Progenitor cell of endocrine pancreas (in vitro differentiated cells): ENCODE measurements at places on chromosomes 6 and 20. TPM values are rescaled to one million over a fixed set of nuclear protein-coding genes. Genes with fewer than 3 reads are reported as not detected.

GRCh38 chr20:9428292-9428607, 86.1 kb upstream of the LAMP5 start:
- H3K4me1 ChIP-seq: no peaks in the 10 kb centered on the region
- DNase-seq: no peak
- no peak overlapping the region for H3K27ac ChIP-seq
- H3K4me3 ChIP-seq: no peak overlapping the region

The PABPC1L gene
- 211 and 219 TPM in 2 replicates for total RNA-seq

- peaks cover 12% of the 10 kb centered on the region for H3K36me3 ChIP-seq
- H3K4me3 ChIP-seq: peak overlapping the region; percentile 96
- H3K27me3 ChIP-seq: peaks cover 5% of the 10 kb centered on the region
- DNase-seq: peak; percentile 48
- peak overlapping the region; percentile 99 for H3K27ac ChIP-seq
- H3K4me1 ChIP-seq: peaks cover 11% of the 10 kb centered on the region
Measured at GRCh38 chr6:17393892-17394631, 667 bp downstream of the CAP2 start.

The CALHM6 gene
- 0.75 and 1.2 TPM in 2 replicates for total RNA-seq

DNA sequence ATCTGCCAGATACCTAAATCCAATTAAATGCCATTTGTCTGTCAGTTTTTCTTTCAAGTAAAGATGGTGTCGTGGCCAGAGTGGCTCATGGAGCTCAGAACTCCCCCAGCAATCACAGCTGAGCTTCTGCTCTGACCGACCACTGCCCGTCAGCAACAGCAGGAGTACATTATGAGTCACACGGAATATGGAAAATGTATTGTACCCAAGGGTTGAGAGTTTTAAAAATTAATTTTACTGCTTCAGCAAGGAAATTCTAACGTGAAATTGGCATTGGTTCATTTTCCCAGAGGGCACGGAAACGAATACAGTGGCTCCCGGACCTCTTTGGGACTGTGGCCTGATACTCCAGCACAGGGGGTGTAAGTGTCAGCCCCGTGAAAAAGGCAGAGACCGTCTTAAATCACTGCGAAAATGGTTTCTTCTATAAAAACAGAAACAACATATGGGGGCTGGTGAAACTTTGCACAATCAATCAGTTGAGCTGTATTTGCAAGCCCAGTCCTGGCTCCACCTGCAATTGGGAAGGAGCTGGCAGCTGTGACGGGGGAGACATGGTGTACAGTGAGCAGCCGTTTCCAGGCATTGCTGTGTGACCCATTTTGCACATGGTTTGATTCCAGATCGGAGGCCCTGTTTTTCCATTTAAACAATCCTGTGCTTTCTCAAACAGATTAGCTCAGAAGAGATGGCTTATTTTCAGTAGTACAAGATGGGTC, 12.8 kb downstream of the NPEPL1 start:
- no peaks in the 10 kb centered on the region for H3K4me1 ChIP-seq
- H3K27me3 ChIP-seq: no peaks in the 10 kb centered on the region
- no peak overlapping the region for H3K27ac ChIP-seq

DNA sequence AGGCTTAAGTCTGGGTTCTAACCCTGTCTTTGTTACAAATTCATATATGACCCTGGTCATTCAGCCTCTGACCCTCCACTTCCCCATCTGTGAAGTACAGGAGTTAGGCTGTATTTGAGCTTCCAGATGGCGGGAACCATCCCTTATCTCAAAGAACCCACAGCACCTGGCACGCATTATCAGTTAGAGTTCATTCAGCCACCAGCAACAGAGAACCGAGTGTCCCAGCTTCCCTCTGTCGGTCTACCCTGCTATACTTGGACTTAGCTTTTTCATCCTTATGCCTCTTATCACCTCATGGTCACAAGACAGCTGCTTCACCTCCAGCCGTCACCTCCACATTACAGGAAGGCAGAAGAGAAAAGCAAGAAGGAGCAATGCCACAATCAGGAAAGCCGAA, 147.8 kb downstream of the EYA2 start:
- H3K4me1 ChIP-seq: no peaks in the 10 kb centered on the region
- H3K4me3 ChIP-seq: no peak overlapping the region
- DNase-seq: no peak
- H3K27ac ChIP-seq: no peak overlapping the region
- H3K36me3 ChIP-seq: no peaks in the 10 kb centered on the region

- H3K4me1 ChIP-seq: peaks cover 2% of the 10 kb centered on the region
- no peak overlapping the region for H3K4me3 ChIP-seq
Measured at GRCh38 chr6:170140129-170140528, 150.7 kb downstream of the DLL1 start.
